ENCODE measurements at places on chromosomes 4 and X.

DNA sequence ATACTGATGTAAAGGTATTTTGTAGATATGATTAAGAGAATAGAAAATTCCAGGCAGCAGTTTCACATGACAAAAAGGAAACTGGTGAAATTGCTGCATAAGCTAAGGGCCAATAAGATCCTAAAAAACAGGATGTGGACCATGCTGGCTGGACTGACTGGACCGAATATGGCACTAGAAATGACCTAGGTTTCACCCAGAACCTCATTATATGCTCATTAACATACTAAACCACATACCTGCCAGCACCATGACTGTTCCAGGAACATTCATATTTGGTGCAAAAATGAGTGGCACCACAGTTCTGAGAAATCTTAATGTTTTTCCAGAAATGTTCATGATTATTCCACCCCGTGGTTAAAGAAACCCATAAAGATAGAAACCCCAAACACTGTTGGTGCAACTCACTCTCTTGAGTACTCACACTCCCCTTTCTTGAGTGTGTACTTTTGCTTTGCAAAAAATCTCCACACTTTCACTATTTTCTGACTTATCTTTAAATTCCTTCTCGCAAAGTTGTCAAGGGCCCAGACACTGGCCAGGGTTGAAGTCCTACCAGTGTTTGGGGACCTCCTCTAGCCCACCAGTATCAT, 74.0 kb downstream of the FANCB start:
- no peak for DNase-seq

DNA sequence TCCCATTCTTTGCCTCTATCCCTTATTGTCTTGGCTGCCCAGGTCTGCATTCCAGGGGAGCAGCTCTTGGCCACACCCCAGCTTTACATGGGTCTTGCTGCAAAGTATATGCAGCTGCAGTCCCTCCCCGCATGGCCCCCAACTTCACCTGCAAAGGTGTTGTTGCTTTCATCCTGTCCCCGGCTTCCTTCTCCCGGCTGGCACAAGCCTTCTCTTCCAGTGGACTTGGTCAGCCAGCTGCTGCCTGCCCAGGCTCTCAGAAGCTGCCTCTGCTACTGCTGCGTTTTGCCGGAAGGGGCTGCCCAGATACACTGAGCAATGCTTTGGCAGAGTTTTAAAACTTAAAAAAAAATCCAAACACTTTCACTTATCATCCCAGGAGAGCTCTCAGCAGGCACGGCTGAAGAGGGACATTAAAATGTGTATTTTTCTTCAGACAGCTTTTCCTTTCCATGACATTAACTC, 121.2 kb upstream of the PDLIM3 start:
- no peak for DNase-seq

- no peak for DNase-seq
Observed at GRCh38 chr4:156889616-156890594, 81.7 kb downstream of the PDGFC start.

- DNase-seq = peak; percentile 72
Observed at GRCh38 chrX:65644621-65645289, 22.7 kb upstream of the MSN start.

- DNase-seq = no peak
Observed at GRCh38 chr4:109211671-109212070, 90.8 kb downstream of the COL25A1 start.

GRCh38 chr4:165199286-165199685, 8.1 kb upstream of the KLHL2 start:
- no peak for DNase-seq

GRCh38 chr4:10613926-10614478, 70.6 kb downstream of the CLNK start:
- DNase-seq = no peak

GRCh38 chr4:128285085-128285997, 2.3 kb downstream of the PGRMC2 start:
- peak; percentile 62 for DNase-seq

- no peak for DNase-seq
Observed at GRCh38 chr4:40548256-40548655, 81.4 kb downstream of the RBM47 start.

GRCh38 chr4:47210828-47211227, 179.5 kb downstream of the GABRB1 start:
- no peak for DNase-seq

- no peak for DNase-seq
Observed at GRCh38 chrX:78950009-78950835, 5.0 kb downstream of the P2RY10 start.

DNA sequence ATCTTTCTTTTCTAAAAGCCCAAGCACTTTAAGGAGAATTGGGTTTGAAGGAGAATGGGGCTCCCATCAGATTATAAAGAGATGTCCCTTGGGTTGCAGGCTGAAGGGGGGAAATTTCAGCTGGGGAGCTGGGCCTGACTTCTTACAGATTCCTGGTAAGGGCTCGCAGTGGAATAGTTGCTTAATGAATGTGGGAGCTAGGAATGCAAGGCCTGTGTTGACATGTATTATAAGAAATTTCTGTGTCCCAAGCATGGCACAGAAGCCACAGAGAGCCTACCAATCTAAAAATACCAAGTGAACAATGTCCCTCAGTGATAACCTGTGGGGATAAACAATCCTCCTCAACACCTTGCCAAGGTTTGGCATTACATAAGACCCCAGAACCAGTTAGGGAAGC, 39.3 kb upstream of the WNK3 start:
- DNase-seq = no peak

- peak; percentile 85 for DNase-seq
Observed at GRCh38 chr4:14856062-14856933, 146.0 kb upstream of the CPEB2 start.

GRCh38 chr4:153152501-153153338, 51.5 kb upstream of the TRIM2 start:
- DNase-seq = peak; percentile 36

DNA sequence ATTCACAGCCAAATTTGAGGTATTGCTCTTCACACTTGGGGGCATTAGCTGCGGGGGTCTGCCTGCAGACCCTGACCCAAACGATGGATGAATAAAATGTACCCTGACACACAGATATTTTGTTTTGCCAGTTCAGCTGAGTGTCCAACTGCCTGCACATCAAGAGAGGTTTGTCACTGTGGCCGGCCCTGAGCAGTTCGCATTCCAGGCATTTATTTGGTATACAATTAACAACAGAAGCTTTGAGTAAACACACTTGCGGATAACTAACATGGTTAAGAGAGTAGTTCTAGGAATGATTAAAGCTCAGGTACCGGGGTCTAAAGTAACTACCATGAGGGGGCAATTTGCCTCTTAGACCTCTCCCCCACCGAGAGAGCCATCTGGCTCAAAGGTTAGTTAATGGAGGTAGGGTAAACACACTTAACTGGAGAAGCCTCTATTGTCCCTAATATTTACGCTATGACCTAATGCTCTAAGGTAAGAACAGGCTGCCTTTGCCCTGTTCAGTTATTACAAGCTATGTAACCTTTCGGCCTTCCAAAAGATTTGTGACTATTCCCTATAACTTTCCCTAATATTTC, 162.0 kb downstream of the SNCA start:
- DNase-seq = no peak

GRCh38 chrX:44072631-44073030, 99.4 kb upstream of the NDP start:
- DNase-seq = no peak

DNA sequence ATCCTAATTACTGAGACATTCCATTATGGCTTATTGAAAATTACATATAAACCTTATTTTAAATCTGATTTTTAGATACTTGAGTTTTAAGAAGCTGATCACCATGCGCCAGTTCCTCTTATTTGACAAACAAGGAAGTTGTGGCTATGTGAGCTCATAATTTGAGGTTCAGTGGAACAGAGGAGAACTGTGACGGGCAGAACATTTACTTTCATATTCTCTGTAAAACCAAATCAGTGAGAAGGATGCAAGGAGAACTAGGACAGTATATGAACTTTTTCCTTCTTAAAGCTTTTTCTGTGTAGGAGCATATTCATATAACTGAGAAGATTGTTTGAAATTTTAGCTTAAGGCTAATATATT, 25.3 kb downstream of the STIM2 start:
- no peak for DNase-seq

GRCh38 chr4:182746876-182747275, 170.3 kb downstream of the DCTD start:
- no peak for DNase-seq

GRCh38 chr4:69764311-69764710, 3.9 kb upstream of the SULT1B1 start:
- DNase-seq = no peak

DNA sequence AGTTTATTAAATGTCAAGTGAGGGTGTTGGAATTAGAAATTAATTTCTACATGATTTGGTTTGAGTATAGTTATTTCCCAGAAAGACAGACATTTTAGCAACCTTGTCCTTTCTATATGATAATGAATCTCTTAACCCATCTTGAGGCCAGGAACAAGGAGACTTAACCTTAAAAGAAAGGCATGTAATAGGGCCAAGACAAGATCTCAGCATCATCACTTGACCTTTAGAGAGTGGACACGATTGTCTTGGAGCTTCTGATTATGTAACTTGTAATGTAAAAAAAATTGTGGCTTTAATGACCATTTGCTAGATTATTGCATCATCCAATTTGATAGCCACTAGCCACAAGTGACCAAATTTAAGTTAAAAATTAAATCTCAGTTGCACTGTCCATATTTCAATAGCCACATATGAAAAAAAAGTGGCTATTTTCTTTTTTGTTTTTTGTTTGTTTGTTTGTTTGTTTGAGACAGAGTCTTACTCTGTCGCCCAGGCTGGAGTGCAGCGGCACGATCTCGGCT, 13.5 kb upstream of the FOXO4 start:
- DNase-seq = no peak

GRCh38 chr4:147830102-147830463, 98.2 kb downstream of the ARHGAP10 start:
- no peak for DNase-seq

- DNase-seq = no peak
Observed at GRCh38 chrX:115889121-115889890, 281.2 kb upstream of the AGTR2 start.

- no peak for DNase-seq
Observed at GRCh38 chr4:119570401-119570800, 58.2 kb downstream of the PDE5A start.

DNA sequence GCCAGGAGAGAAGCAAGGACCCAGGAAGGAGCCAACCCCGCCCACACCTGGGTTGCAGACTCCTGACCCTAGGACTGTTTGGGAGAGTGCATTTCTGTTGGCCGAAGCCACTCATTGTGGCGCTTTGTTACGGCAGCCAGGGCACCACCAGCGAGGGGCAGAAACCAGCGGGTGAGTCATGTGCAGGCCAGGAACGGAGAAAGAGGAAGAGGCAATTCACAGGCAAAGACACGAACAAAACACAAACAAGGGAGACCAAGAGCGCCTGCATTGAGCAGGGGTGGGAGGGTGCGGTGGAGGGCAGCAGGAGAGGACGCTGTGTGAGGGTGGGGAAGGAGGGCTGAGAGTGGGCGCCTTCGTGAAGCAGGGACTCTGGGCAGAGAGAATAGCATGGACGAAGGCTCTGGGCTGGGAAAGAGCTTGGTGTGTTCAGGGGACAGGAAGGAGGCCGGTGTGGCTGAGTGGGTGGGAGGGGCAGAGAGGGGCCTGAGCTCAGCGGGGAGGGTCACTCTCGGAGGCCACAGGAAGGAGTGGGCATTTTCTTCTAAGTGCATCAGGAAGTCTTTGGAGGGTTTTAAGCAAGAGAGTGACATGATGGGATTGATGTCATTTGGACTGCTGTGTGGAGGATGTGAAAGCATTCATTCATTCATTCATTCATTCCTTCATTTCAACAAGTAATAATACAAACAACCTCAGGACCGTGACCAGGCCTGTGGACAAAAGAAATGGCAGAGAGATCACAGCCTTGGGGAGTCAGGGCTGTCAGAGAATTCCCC, 12.2 kb upstream of the WFS1 start:
- no peak for DNase-seq

- peak; percentile 66 for DNase-seq
Observed at GRCh38 chr4:6548201-6548881, 26.6 kb upstream of the MAN2B2 start.

DNA sequence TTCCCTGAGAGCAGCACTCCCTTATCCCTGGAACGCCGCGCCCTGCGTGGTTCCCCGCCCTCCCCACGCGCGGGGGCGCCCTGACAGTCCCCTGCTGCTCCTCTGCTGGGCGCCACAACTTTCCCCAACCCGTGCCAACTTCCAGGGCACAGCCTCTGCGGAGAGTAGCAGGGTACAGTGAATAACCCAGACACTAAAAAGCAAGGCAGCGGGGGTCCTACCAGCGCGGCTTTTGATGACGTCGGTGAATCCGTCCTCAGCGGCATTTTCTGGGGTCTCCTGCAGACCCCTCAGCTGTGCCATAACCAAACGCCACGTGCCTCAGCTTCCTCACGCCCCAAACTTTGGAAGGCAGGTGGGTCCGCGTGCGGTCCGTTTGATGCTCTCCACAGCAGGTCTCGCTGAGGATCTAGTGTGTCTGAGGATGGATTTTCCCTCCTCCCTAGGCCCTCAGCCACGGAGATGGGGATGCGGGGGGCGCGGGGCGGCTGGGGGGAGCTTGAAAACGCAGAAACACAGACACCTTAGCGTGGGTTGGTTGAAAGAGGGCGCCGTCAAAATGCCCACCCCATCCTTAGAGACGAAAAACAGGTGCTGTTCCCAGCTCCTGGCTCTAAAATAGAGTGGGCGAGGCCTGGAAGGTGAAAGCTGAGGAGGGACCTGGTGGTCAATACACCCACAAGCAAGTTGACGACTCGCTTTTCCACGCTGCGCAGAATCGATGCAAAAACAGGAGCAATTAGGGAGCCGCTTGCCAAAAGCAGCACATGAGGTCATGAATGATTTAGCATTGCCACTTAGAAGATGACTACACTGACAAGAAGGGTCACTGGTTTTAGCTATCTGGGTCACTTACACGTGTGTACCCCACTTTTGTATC, 405.6 kb downstream of the FAM47A start:
- DNase-seq = no peak

DNA sequence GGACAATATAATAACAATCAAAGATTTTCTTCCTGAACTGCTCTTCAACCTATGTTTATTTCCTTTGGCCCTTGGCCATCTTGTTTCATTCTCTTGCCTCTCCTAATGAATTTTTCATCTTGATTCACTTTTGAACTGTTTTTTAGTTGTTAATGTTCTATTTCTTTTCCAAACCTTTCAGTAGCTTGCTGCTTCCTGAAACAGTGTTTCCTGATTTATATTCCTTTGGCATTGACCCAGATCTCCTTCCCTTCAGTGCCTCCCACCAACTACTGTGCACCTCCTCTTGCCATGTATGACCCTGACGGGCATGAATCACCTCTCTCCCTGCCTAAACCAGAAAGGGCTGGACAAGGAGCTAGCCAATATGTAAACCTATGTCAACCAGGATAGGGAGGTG, 25.6 kb upstream of the SPP1 start:
- peak; percentile 72 for DNase-seq

- no peak for DNase-seq
Observed at GRCh38 chr4:38987491-38987890, 44.7 kb downstream of the TMEM156 start.

DNA sequence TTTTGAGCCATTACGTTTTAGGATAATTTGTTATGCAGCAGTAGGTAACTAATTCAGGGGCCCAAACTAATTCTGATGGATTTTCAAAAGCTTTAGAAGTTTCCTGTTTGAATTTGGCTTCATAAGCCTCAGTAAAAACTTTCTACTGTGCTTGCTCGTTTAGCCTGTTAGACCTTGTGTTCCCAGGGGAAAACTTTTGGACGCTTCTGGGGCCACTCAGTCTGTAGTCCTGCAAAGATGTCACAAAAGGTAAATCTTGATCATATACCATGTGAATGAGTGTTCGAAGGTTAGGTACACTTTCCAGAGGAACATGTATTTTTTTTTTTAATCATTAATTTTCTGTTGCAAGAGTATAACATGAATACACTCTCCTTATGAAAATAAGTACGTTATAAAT, 70.7 kb downstream of the SUPT20HL2 start:
- no peak for DNase-seq

- peak; percentile 4 for DNase-seq
Observed at GRCh38 chr4:104418286-104418685, 76.4 kb downstream of the CXXC4 start.

All from HT-29 (cell line).